ENCODE measurements at places on chromosomes 6 and 20. TPM values are rescaled to one million over a fixed set of nuclear protein-coding genes. Genes with fewer than 3 reads are reported as not detected.

TRAPPC3L gene
- total RNA-seq: not detected

C6orf15 gene
- total RNA-seq: not detected

MCCD1 gene
- not detected for total RNA-seq

DDX43 gene
- 0.60 TPM for total RNA-seq

MAN1A1 gene
- 6.9 TPM for total RNA-seq

DDO gene
- not detected for total RNA-seq

CCHCR1 gene
- total RNA-seq: 62.6 TPM

AURKA gene
- 103 TPM for total RNA-seq

WFDC5 gene
- not detected for total RNA-seq

VIP gene
- not detected for total RNA-seq

MAP1LC3A gene
- 11.3 TPM for total RNA-seq

PTCRA gene
- total RNA-seq: not detected

RBCK1 gene
- 69.5 TPM for total RNA-seq

PPP1R3G gene
- 0.48 TPM for total RNA-seq

GRM1 gene
- 0.41 TPM for total RNA-seq

RAMACL gene
- 0.30 TPM for total RNA-seq

NKAPL gene
- total RNA-seq: 0.41 TPM

TGM2 gene
- 1.5 TPM for total RNA-seq

CLDN20 gene
- not detected for total RNA-seq

CHMP4B gene
- 66.1 TPM for total RNA-seq

FAM83C gene
- not detected for total RNA-seq

RNF182 gene
- total RNA-seq: 4.4 TPM

DEFB110 gene
- not detected for total RNA-seq

LTA gene
- 0.87 TPM for total RNA-seq

OTOR gene
- not detected for total RNA-seq

BTNL2 gene
- not detected for total RNA-seq

Measured in WTC11 (cell line).